ENCODE measurements at places on chromosomes 1 and 21.

- no peak for DNase-seq
Observed at GRCh38 chr1:184745929-184746638, 8.6 kb downstream of the EDEM3 start.

GRCh38 chr1:51669816-51670215, 52.9 kb downstream of the OSBPL9 start:
- DNase-seq: no peak

DNA sequence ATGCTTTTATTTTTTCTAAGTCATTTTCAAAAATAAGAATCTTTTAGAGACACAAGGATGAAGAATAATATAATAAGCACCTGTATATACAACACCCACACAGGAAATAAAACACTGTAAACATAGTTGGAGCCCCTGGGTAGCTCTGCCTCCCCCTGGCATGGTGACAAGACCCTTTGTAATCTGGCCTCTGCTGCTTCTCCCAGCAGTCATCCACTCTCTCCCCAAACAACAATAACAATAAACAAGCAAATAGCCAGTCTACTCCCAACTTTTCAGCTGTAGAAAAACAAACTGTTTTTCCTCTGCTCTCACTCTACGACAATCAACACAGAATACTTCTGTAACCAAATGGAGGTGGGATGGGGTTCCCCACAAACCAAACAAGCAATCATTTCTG, 110.1 kb downstream of the CSMD2 start:
- no peak for DNase-seq

DNA sequence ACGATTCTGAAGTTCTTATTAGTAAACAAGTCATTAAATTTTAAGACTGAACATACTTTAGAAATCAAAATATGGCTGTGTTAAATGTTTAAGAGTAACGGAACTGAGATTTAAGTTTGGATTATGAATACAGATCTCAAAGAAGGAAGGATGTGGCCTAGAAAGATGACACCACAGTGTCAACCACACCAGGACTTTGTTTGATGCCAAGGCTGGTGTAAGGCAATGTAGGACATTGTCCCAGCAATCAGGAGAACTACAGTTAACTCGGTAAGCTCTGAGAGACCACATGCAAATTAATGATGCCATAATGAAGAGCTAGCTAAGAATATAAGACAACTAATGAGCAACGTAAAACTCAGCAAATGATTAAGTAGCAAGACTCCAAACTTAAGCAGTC, 932.9 kb downstream of the ADGRL2 start:
- DNase-seq: no peak

DNA sequence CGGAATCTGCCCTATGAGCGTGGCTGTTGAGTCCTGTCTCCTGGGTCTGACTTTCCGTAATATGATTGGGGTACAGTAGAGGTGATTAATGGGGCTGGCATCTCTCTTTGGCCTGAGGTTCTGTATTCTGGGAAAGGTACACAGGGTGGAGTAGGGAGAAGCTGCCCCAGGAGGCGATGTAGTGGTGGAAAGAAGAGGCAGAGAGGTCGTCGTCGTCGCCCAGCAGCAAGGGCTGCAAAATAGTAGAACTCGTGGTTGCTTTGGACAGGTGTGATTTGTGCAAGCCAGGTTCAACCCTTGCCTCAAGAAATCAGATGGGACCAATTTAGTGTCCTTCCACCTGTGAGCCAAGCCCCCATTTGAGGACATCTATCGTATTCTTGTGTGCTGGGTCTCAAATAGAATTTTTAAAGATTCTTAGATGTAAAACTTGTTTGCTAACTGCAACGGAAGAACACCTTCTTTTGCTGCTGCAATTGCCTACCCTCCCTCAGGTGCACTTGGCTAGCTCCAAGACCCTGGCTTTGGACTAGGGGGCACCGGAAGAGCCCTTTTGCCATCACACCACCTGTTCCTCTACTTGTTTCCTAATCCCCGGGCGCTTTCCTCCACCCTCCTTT, 1.3 kb upstream of the HMGN2 start:
- DNase-seq: no peak

- DNase-seq: no peak
Observed at GRCh38 chr1:230693221-230693620, 20.7 kb downstream of the AGT start.

GRCh38 chr1:224866940-224867339, 62.5 kb upstream of the DNAH14 start:
- DNase-seq: no peak

- no peak for DNase-seq
Observed at GRCh38 chr1:212287261-212287895, 2.2 kb downstream of the PPP2R5A start.

- no peak for DNase-seq
Observed at GRCh38 chr1:160638926-160639325, 7.9 kb downstream of the SLAMF1 start.

- no peak for DNase-seq
Observed at GRCh38 chr1:225737161-225737560, 40.5 kb upstream of the SRP9 start.

DNA sequence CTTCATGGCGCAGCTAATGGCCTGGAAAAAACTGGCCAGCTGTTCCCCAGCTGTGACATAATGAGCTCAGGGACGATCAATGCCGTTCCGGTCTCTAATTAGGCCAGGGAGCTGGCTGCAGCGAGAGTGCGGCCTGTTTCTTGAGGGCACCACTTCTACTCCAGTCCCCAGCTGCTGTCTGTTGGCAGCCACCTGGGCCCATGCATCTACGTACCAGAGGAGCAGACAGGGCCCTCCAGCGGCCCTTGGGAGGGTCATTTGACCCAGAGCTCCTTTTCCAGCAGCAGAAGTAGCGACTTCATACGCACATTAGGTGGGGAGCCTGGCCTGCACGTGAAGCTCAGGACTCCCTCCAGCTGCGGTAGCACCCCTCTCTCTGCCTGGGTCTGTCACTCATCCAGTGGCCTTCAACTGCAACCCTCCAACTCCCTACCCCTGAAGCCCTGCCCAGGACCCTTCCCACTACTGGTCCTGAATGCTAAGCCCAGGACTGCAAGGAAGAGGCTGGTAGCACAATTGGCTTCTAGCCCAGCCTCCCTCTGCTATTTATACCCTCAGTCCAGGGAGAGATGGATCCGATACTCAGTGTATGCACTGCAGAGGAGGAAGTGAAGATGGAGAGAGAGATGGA, 9.1 kb upstream of the GPR61 start:
- no peak for DNase-seq

GRCh38 chr1:11129649-11130390, 30.2 kb upstream of the EXOSC10 start:
- DNase-seq: no peak

DNA sequence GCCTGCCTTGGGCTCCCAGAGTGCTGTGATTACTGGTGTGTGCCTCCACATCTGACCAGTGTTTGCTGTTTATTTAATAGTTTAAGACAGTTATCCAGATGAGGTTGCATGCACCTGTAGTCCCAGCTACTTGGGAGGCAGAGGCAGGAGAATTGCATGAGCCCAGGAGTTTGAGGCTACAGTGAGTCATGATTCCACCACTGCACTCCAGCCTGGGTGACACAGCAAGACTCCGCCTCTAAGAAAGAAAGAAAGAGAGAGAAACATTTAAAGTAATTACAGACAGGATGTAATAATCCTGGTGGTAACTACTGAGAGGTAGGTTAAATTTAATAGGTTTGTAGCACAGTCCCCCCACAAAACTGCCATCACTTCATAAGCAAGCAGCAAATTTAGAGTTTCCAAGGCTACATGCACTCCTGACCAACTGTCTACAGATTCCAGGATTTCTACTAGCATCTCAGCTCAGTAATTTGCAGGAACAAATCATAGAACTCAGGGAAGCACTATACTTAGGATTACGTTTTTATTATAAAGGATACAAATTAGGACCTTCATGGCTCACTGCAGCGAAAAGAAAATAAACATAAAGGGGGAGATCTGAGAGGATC, 89.6 kb downstream of the PKN2 start:
- no peak for DNase-seq

DNA sequence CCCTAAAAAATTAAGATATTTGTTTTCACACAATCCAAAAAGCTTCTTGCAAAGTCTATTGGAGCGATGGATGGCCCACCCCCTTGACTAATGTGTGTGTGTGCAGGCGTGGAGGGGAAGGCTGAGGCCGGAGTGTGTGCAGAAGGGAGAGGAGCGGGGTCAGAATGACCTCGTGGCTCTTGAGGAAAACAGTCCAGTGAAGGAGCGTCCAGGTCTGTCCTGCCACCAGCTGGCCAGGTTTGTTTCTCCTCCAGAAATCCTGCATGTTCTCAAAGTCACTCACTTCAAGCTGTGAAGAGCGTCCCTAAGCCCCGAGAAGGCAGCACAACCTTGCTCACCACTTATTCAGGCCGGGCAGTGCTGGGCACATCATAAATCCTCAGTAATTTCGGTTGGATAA, 69.5 kb upstream of the SSX2IP start:
- no peak for DNase-seq

DNA sequence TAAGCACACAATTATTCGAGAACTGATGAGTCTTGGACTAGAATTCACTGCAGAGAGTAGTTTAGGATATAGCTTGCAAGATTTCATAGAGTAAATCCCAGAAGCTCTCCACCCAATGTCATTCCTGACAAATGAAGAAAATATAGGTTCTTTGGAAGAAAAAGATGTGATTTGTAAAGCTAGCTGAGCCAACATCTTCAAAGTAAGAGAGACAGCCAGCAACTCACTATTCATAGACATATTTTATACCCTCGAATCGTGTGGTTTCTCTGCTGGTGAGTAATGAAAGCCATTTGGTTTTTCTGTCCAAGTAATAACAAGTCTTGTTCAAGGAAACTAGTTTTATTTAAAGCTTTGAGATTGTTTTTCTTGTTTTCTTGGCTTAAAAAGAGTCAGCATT, 165.7 kb upstream of the SYT6 start:
- no peak for DNase-seq

DNA sequence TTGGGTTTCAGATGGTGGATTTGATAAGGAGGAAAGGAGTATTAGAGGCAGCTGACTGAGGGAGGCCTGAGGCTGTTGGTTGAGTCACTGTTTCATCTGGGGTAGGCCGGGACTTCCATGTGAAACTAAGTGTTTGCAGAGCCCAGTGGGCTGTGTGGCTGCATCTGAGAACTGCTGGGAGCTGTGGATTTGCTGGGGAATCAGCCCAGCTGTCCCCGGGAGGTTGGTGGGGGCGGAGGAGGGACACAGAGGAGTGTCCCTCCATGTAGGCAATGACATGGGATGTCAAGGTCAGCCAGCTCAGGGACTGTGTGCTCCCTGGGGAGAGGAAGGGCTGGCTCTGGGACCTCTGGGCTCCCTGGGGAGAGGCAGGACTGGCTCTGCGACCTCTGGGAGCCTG, 36.4 kb downstream of the SLC2A7 start:
- no peak for DNase-seq

- no peak for DNase-seq
Observed at GRCh38 chr1:117609471-117609911, 3.6 kb downstream of the TENT5C start.

DNA sequence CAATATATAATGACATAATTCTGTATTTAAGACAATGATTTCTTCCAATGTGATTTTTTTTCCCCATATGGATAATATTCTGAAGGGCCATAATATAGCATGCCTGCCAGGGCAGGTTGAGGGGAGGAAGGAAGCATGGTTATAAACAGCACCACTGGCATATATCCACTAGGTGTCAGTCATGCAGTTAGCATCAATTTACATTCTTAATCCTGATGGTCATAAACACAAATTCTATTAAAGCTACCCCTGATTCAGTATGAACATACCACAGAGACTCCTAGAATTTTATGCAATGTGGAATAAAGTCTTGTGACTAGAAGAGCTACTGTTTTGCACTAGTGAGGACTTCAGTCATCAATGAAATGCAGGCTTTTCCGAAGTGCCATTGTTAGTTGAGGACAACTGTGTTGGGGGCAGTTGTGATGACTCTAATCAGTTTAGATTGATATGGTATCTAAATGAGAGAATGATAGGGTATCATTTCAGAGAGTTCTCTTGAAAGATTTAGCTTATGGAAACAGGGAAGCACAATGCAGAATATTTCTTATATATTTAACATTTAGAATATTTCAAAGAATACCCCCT, 342.7 kb upstream of the NR5A2 start:
- no peak for DNase-seq

- DNase-seq: no peak
Observed at GRCh38 chr1:205943245-205943644, at the start of gene SLC26A9. Gene SLC26A9 (minus strand): TSS chr1:205943456. CDS start chr1:205935820, 7,636 bp downstream.

DNA sequence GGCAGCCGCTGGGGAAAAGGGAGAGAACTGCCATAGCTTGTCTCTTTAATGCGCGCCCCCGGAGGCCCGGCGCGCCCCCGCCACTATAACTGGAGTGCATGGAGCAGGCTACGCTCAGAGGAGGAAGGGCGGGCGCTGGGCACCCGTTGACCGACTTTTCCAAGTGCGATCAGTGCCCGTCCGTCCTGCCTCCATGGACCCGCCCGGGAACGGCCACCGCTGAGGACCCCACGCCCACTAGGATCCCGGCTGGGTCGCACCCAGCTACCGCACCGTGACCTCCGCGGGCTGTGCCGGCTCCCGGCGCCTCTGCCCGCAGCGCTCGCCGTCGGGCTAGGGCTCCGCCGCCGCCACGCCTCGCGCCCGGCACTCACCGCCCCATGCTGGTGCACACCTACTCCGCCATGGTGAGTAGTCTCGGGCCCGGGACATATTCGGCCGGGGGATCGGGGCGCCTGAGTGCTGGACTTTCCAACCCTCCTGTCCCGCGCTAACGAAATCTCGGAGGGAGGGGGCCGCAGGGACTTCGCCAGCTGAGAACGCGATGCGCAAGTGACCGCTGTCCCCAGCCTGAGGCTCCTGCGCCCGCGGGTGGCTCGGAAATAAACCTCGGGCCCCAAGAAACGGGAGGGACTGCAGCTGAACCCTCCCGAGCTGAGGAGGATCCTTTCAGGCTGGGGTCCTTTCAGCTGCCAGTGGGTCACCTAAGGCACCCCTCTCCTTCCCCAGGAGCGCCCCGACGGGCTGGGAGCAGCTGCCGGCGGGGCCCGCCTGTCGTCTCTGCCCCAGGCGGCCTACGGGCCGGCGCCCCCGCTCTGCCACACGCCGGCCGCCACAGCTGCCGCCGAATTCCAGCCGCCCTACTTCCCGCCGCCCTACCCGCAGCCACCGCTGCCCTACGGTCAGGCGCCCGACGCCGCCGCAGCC, at the start of gene TFAP2E:
Gene TFAP2E (plus strand): TSS at position 117 of the 927 bp plus-strand sequence. CDS start 264 bp downstream, at position 381.
- DNase-seq: no peak
